ENCODE measurements at places on chromosomes 5 and 9.

DNA sequence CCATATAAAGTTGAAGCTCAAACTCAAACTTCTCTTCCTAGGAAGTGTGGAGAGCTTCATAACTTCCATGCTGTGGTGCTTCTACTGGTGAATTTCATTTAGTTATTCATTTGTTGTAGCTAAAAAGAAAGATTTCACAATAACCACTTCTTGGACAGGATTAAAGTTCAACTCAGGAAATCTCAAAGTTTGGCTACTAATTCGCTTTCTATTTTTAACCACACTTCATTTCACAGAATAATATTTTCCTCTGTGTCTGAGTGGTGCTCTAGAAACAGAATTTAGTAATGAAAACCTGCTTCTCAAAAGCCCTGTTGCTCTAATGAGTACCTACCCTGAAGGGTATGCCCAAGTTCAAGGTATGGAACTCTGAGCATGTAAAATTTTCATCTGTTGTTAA lies 73.9 kb downstream of the ACTBL2 start:
- DNase-seq: no peak

- DNase-seq: no peak
Observed at GRCh38 chr5:5079876-5080275, 60.3 kb upstream of the ADAMTS16 start.

DNA sequence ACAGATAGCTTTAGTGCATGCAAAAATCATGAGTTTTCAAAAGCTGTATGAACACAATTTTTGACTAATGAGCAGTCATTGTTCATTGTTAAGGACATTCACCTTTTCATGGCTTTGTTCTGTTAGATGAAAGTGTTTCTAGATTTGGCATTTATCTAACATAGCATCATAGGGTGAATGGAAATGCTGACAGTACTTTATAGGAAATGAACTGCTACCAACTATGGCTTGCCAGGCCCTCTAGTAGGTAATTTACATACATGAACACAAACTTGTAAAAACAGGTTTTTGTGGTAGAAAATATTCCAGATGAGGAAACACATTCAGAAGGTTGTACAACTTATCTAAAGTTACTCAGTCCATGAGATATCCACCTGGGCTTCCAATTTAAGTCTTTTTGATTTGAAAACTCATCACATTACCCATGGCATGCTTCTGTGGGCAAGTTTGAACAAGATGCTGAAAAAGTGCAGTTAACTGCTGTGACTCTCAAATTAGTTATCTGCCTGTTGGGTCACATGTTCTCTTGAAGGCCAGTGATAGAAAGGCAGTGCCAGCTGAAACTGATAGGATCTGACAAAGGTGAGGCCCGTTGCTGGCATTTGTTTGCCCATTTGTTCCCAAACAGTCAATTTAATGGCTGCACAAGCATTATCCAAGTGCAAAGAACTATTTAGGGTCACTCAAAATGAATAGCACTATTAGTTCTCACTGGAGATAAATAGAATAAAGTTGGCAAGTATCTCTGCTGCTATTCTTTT lies 399.1 kb downstream of the MAN2A1 start:
- DNase-seq: no peak

GRCh38 chr9:107872457-107873192 lies 383.1 kb upstream of the KLF4 start:
- no peak for DNase-seq

- DNase-seq: no peak
Observed at GRCh38 chr5:60903356-60903755, 41.5 kb downstream of the ERCC8 start.

DNA sequence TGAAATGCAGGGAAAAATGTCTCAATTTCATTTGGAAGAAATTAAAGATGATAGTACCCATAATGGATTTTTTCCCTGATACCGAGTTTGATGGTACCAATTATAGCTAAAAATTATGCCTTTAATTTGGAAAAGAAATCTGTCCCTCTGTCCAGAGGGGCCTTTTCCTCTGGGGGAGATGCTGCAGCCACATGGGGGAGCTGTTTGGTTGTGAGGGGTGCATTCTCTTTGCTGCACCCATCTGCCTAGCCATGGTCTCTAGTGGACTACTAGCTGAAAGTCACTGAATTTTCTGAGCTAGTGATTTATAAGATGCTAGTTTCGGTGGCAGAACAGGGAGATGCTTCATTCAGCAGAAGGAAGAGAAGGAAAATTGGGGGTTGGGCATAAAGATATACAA lies 9.6 kb downstream of the SEC61B start:
- DNase-seq: no peak

- no peak for DNase-seq
Observed at GRCh38 chr9:136339958-136340310, 12.6 kb downstream of the GPSM1 start.

- no peak for DNase-seq
Observed at GRCh38 chr9:86975606-86976005, 28.3 kb upstream of the GAS1 start.
